ENCODE measurements at places on chromosomes 13 and 19.

- DNase-seq: peak; percentile 26
These were observed 11.4 kb downstream of the CARD8 start for GRCh38 chr19:48244281-48244680.

DNA sequence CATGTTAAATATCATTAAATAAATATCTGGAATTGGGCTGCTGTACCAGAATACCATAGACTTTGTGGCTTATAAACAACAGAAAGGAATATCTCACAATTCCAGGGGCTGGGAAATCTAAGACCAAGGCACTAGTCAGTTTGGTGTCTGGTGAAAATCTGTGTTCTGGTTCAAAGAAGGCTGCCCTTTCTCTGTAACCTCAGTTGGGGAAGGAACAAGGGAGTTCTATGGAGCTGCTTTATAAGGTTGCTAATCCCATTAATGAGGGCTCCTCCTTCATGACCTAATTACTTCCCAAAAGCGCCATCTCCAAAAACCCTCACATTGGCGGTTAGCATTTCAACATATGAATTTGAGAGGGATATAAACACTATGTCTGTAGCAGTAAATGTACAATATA lies 480.9 kb downstream of the GPC5 start:
- no peak for DNase-seq

DNA sequence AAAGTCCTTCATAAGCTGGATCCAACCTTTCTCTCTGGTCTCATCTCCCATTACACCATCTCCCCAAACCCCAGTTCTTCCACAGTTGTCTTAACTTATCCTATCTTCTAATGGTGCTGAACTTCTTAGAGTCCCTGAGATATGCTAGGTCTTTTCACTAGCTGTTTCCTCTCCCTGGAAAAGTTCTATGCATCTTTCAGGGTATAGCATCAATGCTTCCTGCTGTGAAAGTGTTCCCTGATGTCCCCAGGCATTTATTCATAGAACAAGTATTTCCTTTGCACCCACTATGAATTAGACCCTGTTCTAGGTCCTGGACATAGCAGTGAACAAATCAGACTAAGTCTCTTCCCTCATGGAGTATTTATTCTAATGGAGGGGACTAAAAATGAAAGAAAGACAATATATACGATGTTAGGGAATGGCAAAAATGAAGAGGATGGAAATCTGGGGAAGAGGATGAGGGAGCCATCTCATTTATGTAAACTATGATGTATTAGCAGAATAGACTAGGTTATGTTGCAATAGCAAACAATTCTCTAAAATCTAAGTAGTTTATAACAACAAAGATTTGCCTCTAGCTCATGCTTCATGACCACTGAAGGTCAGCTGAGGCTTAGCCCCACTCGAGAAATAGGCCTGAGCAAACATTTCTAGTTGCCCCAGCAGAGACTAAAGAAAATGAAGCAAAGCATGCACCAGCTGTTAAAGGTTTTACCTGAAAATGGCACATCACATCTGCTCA lies 120.0 kb downstream of the CYSLTR2 start:
- no peak for DNase-seq

DNA sequence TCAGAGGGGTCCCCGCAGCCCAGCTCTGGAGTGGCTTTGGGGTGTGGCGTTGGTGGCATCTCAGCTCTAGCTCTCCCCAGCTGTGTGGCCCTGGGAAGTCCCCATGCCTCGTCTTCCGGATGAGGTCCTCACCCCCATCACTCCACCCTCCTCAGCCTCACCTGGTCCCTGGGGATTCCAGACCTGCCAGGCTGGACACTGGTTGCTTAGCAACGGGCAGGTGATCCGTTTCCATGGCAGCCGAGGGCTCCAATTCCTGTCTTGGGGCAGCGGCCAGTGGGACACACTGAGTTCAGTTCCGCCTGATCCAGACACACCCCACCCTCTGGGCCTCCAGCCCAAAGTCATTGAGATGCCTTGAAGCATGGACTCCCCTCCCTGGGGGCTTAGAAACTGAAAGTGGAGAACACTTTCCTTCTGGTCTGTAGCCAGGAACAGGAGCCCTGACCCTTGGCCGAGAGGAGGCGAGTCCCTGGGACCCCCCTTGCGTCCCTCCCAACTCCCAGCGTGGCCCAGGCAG lies 7.7 kb upstream of the MISP start:
- DNase-seq: no peak

DNA sequence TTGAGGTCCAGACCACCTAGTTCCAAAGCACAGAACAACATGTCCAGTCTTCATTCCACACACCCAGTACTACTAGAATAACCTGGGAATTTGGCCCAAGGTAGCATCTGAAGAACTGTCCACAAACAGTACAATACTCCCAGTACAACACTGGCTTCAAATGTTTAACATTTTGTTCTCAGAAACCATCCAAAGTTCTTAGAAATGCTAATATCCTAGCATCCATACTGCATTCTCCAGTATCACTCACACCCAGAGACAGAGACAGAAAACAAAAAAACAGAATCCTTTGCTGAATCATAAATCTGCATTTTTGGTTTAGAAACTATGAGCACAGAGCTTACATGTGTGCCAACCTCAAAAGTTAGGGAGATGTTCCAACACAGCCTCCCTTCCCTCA lies 490.8 kb downstream of the FOXO1 start:
- no peak for DNase-seq

DNA sequence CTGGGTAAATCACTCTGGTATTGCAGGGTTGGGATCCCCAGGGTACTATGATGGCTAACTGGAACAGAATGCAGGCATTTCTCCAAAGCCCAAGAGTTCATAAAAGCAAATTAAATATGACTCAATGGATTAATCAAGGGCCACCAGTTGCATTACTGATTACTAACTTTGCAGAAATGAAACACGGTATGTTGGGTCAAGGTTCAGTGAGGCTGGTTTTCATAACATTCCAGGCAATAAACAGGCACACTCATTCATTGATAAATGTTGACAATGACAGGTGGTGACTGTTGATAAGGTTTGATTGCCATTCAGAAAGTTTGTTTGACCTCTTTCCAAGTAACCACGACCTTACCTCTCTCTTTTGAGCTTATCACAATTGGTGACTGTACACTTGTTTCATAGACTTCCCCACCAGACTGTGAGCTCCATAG lies 506 bp upstream of the AP1M1 start:
- DNase-seq: no peak

- no peak for DNase-seq
These were observed 20.6 kb upstream of the SLC46A3 start for GRCh38 chr13:28739376-28739775.
